Activated CD8-positive, alpha-beta memory T cell treated with anti-CD3 and anti-CD28 coated beads, Interleukin-2, amount 50 U/mL, for 4 hours (primary cell): ENCODE measurements at places on chromosomes 1 and 21.

DNA sequence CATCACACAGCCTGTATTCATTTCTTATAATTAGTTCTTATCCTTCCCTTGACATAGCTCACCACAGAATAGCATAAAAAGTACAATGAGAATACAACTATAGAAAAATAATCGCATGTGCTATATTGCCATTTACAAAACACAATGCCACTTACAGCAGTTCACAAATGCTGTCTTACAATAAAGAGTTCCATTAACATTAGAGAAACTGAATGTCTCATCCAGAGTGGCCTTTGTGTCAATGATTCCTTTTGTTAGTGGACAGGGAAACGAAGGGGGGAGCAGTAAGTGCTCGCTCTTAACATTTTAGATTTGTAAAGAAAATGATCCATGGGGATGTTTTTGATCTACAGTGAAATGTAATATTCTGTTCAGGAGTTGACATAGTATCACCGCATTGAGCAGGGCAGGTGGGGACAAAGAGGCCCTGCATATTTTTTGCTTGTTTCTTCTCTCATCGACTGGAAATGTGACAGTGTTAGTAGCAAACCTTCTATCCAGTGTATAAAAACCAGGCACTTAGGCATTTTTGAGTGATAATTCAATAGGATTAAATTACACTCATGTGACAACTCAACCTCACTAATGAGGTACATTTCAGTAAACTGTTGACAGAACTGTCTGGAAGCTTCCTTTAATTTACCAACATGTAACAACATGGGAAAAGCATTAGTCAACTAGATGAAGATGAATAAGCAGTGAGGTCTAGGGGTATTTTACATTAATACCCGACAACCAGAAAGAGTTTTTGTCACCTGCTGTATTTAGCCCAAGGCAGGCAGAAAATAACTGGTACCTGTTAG lies 35.6 kb upstream of the RRP15 start:
- DNase-seq: no peak

DNA sequence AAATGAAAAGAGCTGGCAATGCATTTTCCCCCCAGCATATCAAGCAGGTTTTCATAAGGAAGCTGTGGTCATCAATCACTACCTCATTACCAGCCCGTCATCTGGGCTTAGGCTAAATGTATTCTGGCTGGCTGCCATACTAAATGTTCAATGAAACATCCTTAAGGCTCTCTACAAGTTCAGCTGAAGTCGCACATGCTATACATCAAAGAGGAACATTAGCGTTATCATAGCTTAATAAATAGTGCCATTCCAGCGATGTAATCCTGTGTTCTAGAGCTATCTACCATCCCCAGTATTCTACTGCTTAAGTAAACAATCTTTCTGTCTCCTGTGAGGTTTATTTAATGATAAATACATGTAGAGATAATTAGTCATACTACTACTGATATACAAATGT lies 288.8 kb downstream of the DPYD start:
- no peak for DNase-seq

- DNase-seq: no peak
These were observed 35.1 kb upstream of the GUCA2B start for GRCh38 chr1:42118125-42118524.

- DNase-seq: no peak
These were observed 30.8 kb downstream of the DDR2 start for GRCh38 chr1:162663086-162663485.

DNA sequence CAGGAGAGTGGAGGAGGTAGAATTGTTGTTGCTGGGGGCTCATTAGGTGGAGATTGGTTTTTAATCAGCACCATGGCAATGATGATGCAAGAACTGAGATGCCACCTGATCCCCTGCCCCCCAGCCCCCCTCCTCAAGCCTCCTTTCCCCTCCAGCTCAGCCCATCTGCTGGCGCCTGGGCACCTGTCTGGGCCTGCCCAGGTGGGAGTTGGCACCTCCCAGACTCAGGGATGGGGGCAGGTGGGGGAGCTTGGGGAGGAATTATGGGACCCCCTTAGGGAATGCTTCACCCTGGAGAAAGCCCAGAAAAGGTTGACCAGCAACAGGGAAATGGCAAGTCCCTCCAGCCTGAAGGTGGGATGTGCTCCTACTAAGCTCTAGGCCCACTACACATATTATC lies 1.5 kb upstream of the NHLH1 start:
- DNase-seq: no peak

DNA sequence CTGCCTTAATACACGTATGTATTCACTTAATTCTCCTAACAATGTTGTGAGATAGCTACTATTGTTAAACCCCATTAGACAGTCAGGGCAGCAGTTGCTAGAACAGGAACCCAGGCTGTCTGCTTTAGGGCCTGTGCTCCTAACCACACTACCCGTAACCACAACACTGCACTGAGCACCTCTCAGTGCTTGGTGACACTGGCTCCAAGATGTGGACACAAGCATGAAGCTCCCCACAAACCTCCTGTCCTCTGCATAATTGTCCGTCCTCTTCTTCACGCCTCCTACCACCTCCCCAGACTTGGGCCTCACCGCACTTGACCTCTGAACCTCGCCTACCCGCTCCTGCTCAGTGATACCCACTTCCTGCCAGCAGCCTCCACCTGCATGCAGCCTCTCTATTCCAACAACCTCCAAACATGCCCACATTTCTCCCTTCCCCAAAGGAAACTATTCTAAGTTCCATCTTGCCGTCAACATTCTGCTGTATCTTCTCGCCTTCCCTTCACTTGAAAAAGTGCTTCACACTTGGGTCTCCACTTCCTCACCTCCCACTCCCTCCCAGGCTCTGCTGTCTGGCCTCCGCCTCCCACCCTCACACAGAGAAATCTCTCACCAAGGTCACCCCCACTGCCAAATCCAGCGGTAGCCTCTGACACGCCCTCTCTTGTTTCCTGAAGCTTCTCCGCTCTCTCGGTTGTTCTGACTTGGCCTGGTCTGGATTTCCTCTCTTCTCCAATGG lies 14.6 kb upstream of the AHDC1 start:
- DNase-seq: peak; percentile 44

GRCh38 chr1:36522461-36523229 lies 39.9 kb upstream of the CSF3R start:
- DNase-seq: no peak

- no peak for DNase-seq
These were observed 161.3 kb downstream of the PCBP3 start for GRCh38 chr21:45804809-45805313.

- DNase-seq: no peak
These were observed 70.9 kb downstream of the APP start for GRCh38 chr21:26099610-26100219.

- no peak for DNase-seq
These were observed 2.5 kb downstream of the INKA2 start for GRCh38 chr1:111736548-111737215.

GRCh38 chr1:89699451-89699986 lies 66.6 kb downstream of the LRRC8C start:
- DNase-seq: no peak

GRCh38 chr1:160548960-160549664 lies 26.1 kb upstream of the SLAMF6 start:
- DNase-seq: no peak

DNA sequence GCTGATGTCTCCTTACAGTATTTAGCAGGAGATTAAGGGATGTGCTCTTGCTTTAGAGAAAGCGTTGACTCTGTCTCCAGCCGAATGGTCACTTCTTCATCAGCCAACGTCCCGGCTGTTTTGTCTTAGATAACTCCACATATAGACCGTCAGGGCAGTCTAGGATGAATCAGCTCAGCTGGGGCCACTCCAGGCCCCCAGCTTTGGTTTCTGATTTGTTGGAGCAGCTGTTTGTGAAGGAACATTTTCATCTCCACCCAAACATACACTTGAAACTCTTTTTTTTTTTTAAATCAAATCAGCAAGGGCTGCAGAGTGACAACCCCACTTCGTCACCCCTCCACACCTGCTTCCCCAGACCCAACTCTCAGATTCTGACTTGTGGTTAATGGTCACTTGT lies 206.1 kb upstream of the GALNT2 start:
- no peak for DNase-seq

DNA sequence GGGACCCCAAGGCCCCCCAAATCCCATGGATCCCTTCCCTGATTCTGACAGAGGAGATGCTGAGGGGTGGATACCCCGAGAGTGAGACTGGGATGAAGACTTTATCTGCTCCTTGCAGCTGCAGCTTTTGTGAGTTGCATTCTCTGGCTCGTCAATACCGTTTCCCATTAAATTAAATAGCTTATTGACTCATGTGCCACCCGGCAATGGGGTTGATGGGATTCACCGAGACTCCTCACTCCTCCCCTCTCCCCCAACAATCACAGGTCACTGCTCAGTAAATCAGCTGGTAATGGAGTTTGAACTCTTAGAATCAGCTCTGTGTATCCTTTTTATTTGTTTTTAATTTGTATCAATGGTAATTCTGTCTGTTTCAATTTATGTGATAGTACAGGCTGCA lies 337.5 kb upstream of the PLXNA2 start:
- no peak for DNase-seq
